Renal pelvis (tissue), 12 donors: ENCODE measurements at places on chromosomes 7 and 10.
A peak's percentile ranks its signal among the peaks of the same experiment; 100 is the strongest.

DNA sequence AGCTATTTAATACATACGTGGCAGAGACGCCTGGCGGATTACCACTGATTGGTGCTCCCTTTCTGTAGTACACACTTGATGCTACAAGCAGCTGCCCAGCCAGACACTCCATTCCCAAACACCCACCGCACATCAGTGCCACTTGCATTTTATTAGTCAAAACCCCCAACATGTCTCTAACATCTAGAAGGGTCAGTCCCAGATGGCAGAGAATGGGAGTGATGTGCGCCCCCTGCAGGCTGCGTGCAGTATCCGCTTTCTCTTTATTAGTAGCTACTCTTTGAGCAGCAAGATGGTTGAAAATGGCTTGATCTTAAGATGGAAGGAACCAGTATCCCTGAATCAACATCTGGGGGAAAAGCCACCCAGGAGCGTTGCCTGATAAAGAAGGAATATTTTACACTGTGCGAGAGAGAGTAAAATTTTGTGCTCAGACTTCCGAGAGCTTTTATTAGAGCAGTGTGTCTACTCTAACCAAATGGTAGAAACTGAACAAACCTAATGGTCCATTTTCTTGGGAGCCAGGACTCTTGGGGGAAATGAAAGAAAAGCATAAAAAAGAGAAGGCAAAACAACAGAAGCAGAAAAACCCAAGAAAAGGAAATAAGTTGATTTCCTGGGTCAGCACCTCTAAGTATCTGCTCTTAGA, 78.3 kb downstream of the ST8SIA6 start:
- DNase-seq, result no peak

DNA sequence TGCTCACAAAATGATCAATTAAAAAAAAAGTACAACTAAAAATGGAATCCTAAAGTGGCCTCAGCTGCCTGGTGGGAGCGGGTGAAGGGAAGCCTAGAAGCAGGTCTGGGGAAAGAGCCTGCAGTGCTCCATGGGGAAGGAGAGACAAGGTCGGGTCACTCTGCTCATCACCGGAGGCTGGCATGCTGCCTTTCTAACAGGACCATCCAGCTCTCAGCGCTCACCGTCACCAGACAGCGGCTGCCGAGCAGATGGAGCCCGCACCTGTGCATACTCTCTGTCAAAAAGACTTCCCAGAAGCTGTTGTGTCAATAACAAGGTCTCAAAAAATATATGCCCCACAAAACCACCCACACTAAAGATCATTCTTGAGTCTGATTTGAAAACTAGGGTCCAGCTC, 112.8 kb downstream of the BAMBI start:
- no peak for DNase-seq

DNA sequence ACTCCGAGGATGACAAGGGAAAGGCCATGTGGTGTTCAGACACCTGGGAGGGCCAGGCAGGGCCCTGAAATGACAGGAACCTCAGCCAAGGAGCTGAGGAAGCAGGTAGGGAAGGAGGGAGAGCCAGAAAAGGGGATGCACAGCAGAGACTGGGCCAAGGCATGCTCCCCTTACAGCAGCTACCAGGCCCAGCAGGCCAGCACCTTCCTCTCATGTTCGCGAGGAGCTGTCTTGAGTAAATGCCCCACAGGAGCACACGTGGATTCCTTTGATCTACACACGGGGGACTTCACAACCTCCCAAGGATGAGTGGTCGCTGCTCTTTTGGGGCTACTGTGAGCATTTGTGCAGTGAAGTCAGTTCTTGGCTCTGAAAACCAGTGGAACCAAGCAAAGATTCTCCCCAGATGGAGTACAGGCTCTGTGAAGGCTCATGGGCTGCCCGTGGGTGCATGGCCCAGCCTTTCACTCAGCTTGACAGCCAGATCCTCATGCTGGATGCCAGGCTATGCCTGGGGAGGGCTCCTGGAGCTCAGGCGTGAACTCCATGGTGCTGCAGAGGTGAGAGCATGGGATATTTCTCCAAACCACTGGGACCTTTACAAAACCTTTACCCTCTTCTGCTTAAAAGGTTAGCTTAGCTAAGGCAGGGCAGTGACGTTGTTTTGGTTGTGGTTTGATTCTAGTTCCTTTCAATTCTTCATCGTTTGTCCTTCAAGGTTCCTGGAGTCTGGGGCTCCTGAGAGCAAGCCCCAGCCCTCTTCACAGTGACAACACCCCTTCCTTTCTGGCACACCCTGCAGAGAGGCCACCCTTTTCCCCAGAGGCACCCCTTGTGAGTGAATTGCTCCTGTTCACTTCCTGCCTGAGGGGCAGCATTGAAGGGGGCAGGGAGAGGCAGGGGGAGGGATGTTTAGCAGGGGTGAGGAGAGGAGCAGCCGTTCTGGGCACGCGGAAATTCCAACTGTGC, 74.2 kb upstream of the ZPBP start:
- no peak for DNase-seq

GRCh38 chr10:16314259-16314658, 122.6 kb upstream of the PTER start:
- no peak for DNase-seq

DNA sequence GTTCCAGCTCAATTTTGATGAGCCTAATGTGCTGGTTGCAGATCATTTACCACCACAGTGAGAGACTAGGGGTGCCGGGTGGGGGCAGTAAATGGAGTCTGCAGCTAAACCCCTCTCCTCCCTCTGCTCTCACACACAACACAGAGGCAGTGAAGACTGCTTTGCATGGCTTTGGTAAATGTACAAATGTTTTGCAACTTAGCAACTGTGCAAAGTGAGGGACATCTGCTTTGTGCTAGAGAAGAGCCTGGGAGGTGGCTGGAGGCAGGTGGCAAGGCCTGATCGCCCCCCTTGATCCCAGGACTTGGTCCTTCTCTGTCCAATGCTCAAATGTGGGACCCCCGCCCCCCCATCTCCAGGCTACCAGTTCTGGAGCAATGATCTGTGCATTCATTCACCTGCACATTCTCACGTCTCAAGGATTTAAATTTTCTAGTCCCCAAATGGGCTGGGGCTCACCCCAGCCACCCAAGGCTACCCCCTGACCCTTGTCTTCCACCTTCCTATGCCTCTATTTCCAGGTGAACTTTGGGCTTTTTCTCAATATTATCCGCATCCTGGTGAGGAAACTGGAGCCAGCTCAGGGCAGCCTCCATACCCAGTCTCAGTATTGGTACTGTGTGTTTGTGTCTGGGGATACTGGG, 11.6 kb downstream of the GHRHR start:
- DNase-seq, result no peak

- no peak for DNase-seq
Observed at GRCh38 chr7:72492461-72493065, 80.4 kb upstream of the CALN1 start.

DNA sequence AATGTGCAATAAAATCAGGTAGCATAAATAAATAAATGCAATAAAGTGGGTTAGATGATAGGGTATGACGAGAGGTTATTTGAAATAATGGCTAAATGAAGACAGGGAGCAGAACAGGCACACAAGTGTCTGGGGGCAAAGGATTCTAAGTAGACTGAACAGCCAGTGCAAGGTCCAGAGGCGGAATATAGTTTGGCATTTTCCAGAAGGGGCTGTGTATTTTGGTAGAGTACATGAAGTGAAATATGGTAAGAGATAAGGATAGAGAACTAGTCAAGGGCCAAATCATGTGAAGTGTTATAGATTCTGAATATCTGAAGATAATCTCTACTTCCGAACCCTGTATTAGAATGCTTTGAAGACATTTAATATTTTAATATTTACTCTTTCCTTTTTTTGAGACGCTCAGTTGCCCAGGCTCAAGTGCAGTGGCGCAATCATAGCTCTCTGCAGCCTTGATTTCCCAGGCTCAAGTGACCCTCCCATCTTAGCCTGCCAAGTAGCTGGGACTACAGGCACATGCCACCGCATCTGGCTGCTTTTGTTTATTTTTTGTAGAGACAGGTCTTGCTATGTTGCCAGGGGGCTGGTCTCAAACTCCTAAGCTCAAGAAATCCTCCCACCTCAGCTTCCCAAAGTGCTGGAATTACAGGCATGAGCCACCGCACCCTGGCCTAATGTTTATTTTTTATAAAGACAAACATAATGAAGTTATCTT, 44.4 kb upstream of the CD36 start:
- no peak for DNase-seq

- no peak for DNase-seq
Observed at GRCh38 chr10:98373260-98374040, 41.5 kb downstream of the PYROXD2 start.

DNA sequence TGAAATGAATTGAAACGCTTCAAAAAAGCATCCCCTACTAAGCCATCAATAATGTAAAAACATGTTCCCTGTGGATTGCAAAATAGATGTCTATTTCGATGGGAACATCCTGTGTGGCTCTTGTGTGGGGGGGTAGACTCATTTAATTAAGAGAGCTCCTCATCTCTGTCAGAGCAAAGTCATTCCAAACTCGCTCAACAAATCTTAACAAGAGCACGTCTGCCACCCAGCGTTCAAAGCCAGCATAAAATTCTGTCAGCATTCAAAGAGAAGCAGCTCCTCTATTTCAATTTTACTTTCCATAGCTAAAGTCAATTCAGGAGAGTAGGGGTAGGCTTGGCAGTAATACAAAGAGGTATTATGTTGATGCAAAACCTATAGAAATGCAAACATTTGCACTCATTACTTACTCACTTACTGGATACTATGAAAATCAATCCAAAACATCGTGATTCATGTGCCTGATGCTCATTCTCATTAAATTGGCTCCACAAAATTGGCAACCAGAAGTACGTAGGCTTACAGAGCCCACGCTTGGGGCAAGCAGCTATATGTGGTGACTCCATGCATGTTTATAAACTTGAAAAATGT, 114.9 kb downstream of the IPMK start:
- peak; percentile 38 for DNase-seq

- DNase-seq, result no peak
Observed at GRCh38 chr7:22578007-22578733, 78.2 kb upstream of the STEAP1B start.

DNA sequence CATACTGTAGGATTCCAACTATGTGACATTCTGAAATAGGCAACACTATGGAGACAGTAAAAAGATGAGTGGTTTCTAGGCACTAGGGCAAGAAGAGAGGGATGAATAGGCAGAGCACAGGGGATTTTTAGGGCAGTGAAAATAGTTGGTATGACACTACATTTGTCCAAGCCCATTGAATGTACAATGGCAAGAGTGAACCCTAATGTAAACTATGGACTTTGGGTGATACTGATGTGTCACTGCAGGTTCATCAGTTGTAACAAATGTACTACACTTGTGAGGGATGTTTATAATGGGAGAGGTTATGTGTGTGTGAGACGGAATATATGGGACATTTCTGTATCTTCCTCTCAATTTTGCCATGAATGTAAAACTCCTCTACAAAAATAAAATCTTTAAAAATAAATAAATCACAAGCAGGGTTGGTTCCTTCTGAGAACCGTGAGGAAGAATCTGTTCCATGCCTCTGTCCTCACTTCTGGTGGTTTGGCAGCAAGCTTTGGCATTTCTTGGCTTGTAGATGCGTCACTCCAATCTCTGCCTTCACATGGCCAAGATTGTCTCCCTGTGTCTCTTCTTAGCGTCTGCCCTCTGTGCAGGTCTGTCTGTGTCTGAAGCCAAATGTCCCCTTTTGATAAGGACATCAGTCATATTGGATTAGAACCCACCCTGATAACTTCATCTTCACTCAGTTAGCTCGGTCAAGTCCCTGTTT, 83.1 kb upstream of the AGBL3 start:
- DNase-seq, result no peak

GRCh38 chr10:122170802-122171201, 100.3 kb upstream of the BTBD16 start:
- no peak for DNase-seq

DNA sequence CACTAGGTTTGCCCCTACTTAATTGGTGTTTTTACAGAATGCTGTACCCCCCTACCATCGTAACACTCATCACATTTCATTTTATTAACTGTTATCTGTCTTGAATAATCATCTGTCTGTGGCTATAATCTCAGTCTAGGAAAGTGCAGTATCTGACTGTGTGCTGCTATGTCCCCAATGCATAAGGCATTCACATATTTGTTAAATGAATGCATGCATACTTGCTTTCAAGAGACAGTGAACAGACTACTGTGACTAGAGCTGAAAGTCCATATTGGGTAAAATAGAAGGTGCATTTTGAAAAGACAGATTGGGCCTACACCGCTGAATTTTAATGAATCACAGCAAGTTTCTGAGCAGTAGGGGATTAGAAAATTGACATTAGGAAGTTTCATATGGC, 112.3 kb downstream of the ARHGAP12 start:
- no peak for DNase-seq

DNA sequence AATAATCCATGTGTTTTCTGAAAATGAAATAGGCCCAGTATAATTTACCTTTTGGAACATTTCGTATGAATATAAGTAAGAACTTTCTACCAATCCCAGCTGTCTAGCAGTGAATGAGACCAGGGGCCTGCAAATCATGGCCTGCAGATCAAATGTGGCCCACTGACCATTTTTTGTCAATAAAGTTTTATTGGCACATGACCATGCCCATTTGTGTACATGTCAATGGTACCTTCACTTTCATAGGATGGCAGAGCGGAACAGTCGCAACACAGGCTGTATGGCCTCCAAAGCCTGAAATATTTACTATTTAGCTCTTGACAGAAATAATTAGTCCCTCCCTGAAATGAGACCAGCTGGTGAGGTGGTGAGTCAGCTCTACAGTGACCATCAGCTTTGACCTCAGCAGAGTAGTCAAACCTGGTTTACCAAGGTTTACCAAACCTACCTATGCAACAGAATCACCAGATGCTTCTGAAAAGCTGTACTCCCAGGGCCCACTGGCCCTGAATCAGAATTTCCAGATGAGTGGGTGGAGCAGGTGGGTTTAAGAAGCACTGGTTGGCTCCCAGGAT, 13.8 kb upstream of the C10orf90 start:
- DNase-seq, result no peak

- no peak for DNase-seq
Observed at GRCh38 chr7:139916717-139917395, 87.8 kb downstream of the TBXAS1 start.

DNA sequence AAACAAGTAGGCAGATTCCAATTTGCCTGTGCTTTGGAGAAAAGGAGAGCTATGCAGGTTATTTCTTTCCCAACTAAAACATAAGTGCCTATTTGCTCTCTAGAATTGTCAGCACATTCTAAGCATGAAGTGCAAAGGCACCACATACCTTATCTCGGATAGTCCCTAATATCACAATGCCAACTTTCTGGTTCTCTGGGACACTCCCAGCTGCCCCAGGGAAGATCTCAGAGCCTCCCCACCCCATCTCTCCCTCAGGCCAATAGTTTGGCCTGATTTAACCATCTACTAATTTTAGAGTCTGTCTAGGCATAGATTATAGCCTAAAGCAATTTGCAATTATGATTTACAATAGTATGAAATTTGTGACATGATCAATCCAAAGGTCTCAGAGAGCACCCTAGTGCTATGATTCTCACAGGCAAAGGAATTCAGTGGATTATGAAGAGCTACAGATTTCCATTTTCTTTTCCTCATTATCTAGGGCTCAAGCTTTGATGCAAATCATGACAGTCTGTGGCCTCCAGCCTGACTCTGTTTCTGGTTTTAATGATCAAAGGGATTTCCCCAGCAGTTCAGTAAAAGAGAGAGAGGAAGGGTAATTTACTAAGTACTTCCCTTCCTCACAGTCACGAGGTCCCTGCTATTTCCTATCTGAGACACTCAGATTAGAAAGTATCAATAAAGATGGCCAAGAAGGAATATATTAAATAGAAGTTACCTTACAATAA, 29.0 kb upstream of the IL6 start:
- DNase-seq, result no peak
